ENCODE measurements at places on chromosomes 7 and 10. TPM values are rescaled to one million over a fixed set of nuclear protein-coding genes. Genes with fewer than 3 reads are reported as not detected.

- H3K4me3 ChIP-seq = no peak overlapping the region
- peaks cover 54% of the 10 kb centered on the region for H3K4me1 ChIP-seq
- H3K27me3 ChIP-seq = no peaks in the 10 kb centered on the region
- peak overlapping the region; percentile 74 for H3K27ac ChIP-seq
These were observed 39.1 kb downstream of the VOPP1 start for GRCh38 chr7:55533050-55533728.

DNA sequence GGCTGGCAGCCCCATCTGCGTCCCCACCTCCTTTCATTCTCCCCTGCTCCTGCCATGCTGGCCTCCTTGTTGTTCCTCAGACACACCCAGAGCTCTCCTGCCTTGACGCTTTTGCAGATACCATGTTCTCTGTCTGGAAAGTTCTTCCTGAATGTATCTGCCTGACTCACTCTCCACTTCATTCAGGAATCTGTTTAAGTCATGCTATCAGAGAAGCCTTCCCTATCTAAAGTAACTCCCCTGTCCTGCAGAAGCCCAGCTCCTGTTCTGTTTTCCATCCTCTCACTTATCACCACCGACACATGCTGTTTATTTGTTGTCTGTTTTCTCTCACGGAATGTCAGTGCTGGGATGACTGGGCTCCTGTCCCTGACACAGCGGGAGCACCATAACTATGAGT is 82.0 kb downstream of the AFAP1L2 start:
- no peak overlapping the region for H3K27ac ChIP-seq
- H3K27me3 ChIP-seq = no peaks in the 10 kb centered on the region
- H3K4me1 ChIP-seq = peaks cover 42% of the 10 kb centered on the region
- 0 out of 2 replicates have a peak, but pooled peaks cover 5% of the 10 kb centered on the region for H3K36me3 ChIP-seq

GRCh38 chr7:126210707-126211106 is 1042.0 kb downstream of the GRM8 start:
- H3K27ac ChIP-seq = no peak overlapping the region
- no peak for DNase-seq
- no peaks in the 10 kb centered on the region for H3K27me3 ChIP-seq
- H3K36me3 ChIP-seq = no peaks in the 10 kb centered on the region
- no peak overlapping the region for H3K4me3 ChIP-seq
- H3K4me1 ChIP-seq = no peaks in the 10 kb centered on the region

- no peaks in the 10 kb centered on the region for H3K36me3 ChIP-seq
- no peak overlapping the region for H3K4me3 ChIP-seq
- 0 out of 2 replicates have a peak, but pooled peaks cover 6% of the 10 kb centered on the region for H3K4me1 ChIP-seq
- DNase-seq = no peak
- H3K27me3 ChIP-seq = no peaks in the 10 kb centered on the region
These were observed 33.8 kb downstream of the SLC16A9 start for GRCh38 chr10:59675812-59676211.

GRCh38 chr7:31043051-31043471 is 9.0 kb upstream of the ADCYAP1R1 start:
- no peak overlapping the region for H3K27ac ChIP-seq
- H3K4me1 ChIP-seq = no peaks in the 10 kb centered on the region
- DNase-seq = no peak
- peaks cover 100% of the 10 kb centered on the region for H3K27me3 ChIP-seq

GRCh38 chr7:142815134-142815533 is 39.7 kb upstream of the EPHB6 start:
- H3K27ac ChIP-seq = peak overlapping the region; percentile 96
- peaks cover 46% of the 10 kb centered on the region for H3K4me1 ChIP-seq
- no peak overlapping the region for H3K4me3 ChIP-seq
- no peaks in the 10 kb centered on the region for H3K27me3 ChIP-seq
- DNase-seq = no peak
- no peaks in the 10 kb centered on the region for H3K36me3 ChIP-seq

EPHA1 gene
- total RNA-seq = 39.3 TPM

EN2 gene
- total RNA-seq = not detected

EPHB6 gene
- total RNA-seq = 39.2 TPM

ECHDC3 gene
- not detected for total RNA-seq

COPS6 gene
- total RNA-seq = 120 TPM
